ENCODE measurements at places on chromosomes 2 and 18.

GRCh38 chr18:61402726-61403125 is 69.5 kb downstream of the CDH20 start:
- no peak for DNase-seq

- no peak for DNase-seq
Observed at GRCh38 chr2:119650206-119650605, 28.8 kb upstream of the TMEM177 start.

GRCh38 chr2:167616997-167617396 is 630.4 kb downstream of the STK39 start:
- no peak for DNase-seq

- DNase-seq, result no peak
Observed at GRCh38 chr18:61722247-61722646, 170.6 kb downstream of the RNF152 start.

DNA sequence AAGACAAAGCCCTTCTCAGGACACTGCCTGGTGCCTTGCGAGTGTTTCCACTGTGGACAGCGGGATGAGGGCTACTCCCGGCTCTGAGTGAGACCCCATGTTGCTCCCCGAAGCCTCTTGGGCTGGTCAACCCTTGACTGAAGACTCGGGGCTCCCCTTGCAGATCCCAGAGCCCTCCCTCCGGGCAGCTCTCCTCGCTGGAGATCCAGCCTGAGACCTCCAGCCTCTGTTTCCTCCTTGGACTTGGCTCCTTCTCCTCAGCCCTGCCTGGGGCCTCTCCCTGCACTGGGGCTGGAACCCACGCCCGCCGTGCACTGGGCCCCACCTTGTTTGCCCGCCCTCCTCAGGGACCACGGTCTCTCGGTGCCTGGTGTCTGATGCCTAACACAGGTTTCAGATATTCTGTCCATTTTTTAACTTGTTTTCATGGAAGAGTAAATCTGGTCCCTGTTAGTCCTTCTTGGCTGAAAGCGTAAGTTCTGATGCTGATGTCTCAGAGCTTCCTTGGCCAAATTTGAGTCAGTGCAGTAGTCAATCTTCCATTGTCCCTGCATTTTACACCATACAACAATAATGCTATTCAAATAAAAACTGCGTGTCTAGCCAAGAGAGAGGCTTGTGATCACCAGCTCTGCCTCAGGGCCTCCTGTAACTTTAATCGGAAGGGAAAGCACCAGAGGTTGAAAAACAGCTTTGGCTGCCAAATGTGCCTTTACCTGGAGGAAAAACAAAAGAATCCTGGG is 139.3 kb upstream of the CTDP1 start:
- no peak for DNase-seq

DNA sequence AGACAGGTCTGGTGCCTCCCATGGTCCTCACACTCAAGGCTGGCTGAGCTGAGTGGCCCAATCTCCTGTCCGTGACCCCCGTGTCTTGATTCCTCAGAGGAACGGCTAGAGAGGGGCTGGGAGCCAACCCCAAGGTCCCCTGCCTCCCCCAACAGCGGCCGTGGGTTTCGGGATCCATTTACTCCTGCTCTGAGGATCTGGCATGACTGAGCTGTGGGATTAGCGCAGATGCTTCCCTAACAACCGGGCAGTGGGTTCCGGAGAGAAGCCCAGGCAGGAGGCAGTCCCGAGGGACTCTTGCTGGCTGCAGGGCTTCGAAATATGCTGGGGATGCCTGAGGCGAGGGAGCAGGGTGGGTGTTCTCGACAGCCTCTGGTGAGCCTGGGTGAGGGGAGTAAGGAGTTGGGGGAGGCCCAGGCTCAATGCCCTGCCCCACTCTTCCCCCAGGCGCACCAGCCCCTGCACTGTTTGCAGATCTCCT is 18.9 kb downstream of the GPR35 start:
- no peak for DNase-seq

- no peak for DNase-seq
Observed at GRCh38 chr2:80380736-80381135, 76.2 kb upstream of the LRRTM1 start.

DNA sequence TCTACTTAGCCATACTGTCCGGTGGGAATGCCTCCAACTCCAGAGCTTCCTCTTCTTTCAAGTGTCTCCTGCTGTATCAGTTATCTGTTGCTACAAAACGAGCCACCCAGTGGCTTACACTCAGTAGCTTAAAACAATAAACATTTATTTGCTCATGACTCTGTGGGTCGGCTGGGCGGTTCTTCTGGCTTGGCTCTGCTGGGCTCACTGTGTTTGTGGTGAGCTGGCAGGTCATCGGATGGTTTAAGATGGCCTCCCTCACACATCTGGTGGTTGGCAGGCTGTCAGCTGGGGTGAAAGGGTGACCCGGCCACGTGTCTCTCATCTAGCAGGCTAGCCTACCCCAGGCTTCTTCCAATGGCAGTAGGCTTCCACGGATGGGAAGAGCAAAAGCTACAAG is 122.4 kb upstream of the SLC1A4 start:
- DNase-seq, result no peak

- no peak for DNase-seq
Observed at GRCh38 chr2:172280571-172281361, 146.6 kb upstream of the ITGA6 start.

DNA sequence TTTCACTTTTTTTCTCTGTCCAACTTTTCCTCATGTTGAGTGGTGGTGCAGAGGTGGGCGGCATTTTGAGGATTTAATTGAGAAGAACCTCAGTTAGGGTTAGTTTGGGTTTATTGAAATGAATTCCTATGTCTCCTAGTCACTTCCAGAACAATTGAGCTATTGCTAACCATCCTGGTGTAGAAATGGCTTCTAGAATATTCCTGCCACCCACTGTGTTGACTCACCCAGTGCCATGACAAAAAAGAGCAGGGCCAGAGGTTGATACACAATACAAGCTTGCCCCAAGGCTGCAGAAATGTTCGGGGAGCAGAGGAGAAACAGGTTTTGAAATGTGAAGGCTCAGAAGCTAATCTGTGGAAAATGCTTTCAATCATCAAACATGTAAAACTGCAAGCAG is 167.1 kb upstream of the TRIB2 start:
- no peak for DNase-seq

DNA sequence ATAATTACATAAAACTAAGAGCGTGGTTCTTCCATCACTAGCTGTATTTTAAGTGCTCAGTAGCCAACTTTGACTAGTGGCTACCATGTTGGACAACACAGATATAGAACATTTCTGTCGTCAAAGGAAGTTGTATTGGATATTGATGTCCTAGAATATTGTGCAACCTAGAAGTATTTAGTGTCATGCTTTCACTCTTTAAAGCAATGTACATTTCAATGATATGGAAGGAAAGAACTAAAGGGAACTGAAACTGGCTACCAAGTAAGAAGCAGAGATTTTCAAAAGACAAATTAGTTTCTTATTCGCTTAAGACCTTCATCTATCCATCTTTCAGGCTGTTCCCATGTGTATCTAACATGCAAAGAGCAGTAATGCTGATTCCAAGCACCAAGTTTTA is 85.4 kb upstream of the EML6 start:
- DNase-seq, result no peak

- DNase-seq, result no peak
Observed at GRCh38 chr2:34604164-34604563, 1005.1 kb upstream of the FAM98A start.

GRCh38 chr18:41687138-41687537 is 267.9 kb upstream of the PIK3C3 start:
- no peak for DNase-seq

DNA sequence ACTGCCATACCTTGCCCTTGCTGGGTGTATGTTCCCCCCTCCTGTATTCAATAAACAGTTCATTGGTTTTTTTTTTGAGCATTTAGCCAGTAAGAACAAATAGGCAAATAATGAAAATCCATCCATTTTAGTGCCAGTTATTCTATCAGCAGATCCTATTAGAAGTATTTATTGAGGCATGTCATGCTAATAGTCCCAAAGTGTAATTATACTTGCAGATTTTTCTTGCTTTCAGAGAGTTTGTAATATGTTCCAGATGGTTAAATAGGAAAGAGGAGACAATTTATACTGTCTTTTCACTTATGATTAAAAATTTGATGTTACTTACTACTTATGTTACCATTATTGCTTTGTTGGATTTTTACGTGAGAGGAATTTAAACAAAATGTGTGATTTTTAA is 127.6 kb downstream of the NCOA1 start:
- DNase-seq, result no peak

DNA sequence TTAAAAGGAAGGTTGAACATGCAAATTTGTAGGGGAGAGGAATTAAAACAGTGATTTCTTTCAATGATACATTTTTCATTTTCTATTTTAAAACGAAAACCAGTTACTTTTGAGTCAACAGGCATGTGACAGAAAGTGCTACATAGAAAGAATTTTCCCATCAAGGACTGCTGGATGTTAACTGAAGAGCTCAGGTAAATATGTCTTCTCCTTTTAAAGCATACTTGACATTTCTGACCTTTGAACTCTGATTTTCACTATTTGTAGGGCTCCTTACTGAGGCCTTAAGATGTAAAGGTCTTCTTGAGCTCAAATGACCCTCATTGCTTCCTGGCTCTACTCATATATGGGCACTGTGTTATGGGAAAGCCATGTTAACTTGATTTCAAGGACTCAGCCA is 32.4 kb downstream of the FIGN start:
- DNase-seq, result no peak

DNA sequence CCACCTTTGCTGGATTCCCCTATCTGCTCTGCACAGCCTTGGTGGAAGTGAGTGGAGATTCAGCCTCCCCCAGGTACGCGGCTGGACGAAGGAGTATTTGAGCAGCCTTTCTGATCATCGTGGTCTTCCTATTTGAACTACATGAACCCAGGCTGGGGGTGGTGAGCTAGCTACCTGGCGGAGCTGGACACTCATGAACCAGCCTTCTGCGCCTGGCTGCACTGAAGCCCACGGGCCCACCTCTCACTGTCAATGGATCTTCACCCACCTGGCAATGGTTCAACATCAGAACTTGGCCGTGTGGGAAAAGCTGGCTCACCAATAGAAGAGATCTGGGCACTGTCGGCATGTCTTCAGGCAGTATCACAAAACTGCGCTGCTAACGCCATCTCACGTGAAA is 35.4 kb downstream of the ANKMY1 start:
- DNase-seq, result no peak

DNA sequence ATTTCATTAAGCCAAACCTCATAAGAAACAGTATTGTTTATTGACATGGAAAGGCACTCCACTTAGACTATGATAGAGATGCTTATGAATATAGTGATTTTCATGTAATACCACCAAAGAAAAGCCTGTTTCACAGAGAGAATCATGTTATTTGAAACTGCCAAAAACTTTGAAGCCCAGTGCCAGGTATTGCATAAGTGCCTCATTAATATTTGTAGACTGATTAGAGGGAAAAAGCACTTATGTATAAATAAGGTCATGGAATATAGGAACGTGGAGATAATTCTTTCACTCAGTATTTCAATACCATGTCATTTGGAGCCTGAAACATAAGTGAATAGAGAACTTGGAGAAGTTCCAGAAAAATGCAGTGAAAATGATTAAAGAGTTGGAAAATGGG is 162.6 kb upstream of the CRIM1 start:
- no peak for DNase-seq

GRCh38 chr2:124476291-124476690 is 451.2 kb downstream of the CNTNAP5 start:
- no peak for DNase-seq

GRCh38 chr2:117190856-117191559 is 623.5 kb upstream of the DDX18 start:
- DNase-seq, result no peak

DNA sequence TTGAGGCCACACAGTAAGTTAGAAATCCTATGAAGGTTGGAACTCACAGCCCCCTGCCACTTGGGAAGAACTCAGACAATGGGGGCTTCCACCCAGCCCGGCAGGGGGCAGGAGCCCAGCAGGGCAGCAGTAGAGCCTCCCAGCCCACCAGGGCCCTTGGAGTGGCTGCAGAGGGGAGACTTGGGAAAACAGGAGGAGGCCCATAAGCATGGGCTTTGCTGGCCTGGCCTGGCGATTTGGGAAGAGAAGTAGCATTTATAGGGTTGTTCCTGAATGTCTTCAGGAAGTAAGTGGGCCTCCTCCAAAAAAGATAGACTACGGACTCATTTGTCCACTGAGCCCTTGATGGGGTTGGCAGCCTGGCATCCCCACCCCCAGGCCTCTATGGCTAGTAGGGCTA is 17.4 kb upstream of the FOSL2 start:
- DNase-seq, result no peak

GRCh38 chr2:101265893-101266499 is 13.3 kb downstream of the CNOT11 start:
- no peak for DNase-seq

DNA sequence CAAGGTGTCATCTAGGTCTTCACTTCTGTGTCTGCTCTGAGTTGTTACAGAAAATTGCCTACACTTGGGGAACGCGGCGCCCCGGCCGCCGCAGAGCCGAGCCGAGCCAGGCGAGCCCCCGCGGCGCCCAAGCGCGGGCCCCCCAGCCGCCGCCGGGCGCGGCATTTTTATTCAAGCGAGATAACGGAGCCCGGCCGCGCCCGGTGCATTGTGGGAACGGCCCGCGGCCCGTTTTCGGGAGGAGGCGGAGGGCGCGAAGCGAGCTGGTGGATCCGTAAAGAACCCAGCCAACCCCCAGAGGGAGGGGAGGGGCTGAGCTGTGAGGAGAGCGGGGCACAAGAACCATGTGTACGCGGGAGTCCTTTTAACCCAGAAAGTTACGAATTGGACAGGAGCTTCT is 191.8 kb downstream of the FTCDNL1 start:
- no peak for DNase-seq

DNA sequence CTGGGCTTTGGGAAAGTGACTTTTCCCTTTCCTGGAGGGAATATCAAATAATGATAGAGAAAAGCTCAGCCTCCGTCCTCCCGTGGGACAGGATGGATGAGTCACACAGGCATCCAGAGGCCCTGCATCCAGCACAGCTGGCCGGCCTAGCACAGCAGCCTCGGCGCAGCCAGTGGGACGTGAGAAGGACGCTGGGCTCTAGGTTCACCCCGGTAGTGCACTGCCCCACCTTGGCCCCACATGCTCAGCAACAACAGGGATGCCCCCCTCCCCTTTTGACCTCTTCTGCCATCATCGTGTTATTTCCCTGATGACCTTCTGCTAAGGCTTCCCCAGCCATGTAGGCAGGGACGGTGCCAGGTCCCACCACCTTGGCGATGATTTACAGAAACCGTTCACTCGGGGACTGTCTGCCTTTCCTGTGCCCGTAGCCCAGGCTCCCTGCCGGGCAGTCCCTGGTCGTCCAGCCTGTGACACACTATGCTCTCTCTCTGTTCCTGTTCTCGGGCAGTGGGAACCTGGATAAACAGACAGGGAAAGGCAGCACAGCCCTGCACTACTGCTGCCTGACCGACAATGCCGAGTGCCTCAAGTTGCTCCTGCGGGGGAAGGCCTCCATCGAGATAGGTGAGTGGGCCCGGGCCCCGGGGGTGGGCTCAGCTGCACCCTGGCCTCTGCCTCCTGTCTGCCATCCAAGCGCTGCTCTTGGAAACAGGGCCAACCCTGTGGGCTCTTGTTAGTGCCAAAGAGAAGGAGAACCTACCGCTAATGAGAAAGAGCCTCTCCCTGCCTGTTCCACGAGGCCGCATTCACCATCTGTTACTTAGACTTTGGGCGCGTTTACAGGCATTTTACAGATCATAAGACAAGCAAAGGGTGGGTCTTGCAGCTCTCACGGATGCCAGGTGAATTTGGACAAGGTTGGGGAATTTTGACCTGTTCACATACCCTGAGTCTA is 44.6 kb downstream of the ITGB1BP1 start:
- no peak for DNase-seq
